ENCODE measurements at places on chromosomes 7 and 10. TPM values are rescaled to one million over a fixed set of nuclear protein-coding genes. Genes with fewer than 3 reads are reported as not detected.
A peak's percentile ranks its signal among the peaks of the same experiment; 100 is the strongest.

Gene TFR2
- not detected for total RNA-seq

GRCh38 chr10:10886861-10887531 lies 130.7 kb upstream of the CELF2 start:
- no peak for DNase-seq

Gene FGL2
- 150 TPM for total RNA-seq

Gene ARMS2
- not detected for total RNA-seq

Gene ALOX5
- total RNA-seq: 127 TPM

DNA sequence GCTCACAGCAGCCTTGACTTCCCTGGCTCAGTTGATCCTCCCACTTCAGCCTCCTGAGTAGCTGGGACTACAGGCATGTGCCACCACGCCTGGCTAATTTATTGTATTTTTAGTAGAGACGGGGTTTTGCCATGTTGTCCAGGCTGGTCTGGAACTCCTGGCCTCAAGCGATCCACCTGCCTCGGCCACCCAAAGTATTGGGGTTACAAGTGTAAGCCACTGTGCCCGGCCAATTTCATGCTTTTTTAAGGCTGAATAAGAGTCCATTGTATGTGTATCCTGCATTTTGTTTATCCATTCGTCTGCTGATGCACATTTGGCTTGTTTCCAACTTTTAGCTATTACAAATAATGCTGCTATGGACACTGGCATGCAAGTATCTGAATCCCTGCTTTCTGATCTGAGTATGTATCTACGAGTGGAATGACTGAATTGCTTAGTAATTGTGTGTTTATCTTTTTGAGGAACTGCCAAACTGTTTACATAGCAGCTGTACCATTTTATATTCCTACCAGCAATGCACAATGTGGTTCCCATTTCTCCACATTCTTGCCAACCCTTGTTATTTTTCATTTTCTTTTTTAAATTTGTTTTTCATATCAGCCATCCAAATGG lies 37.3 kb upstream of the TPST1 start:
- no peak for DNase-seq

DNA sequence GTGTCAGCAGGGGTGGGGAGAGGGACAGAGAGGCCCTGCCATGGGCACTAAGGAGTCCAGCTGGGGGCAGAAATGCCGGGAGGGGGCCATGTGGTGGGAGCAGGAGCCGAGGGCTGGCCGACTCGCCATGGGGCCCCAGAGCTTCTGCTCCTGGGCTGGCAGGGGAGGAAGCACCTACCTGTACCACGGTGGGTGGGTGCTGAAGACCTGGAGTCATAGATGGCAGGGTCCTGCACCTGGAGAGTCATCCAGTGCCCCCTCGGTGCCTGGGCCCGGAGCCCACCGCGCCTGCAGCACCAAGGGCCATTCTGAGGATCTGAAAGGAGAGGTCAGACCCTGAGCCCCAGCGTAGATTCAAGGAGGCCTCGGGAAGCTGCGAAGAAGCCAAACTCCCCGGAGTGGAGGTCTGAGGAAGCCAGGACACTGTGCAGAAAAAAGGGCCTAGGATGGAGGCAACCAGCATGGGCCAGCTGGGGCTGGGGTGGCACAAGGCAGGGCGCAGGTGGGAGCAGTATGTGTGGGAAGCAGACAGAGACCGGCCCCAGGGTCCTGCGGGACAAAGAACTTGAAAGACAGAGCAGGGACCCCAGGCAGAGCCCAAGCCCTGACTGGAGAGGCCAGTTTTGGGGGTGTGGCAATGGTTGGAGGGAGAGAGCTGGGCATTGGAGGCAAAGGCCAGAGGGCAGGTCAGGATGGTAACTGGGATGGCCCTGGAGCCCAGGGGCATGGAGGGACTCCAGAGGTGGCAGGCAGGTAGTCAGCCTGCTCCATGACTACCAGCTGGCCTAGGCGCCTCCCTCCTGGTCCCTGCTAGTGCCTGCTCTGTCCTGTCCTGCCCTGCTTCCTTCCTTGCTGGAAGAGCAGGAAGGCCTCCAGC lies 26.7 kb upstream of the SMARCD3 start:
- DNase-seq: no peak

DNA sequence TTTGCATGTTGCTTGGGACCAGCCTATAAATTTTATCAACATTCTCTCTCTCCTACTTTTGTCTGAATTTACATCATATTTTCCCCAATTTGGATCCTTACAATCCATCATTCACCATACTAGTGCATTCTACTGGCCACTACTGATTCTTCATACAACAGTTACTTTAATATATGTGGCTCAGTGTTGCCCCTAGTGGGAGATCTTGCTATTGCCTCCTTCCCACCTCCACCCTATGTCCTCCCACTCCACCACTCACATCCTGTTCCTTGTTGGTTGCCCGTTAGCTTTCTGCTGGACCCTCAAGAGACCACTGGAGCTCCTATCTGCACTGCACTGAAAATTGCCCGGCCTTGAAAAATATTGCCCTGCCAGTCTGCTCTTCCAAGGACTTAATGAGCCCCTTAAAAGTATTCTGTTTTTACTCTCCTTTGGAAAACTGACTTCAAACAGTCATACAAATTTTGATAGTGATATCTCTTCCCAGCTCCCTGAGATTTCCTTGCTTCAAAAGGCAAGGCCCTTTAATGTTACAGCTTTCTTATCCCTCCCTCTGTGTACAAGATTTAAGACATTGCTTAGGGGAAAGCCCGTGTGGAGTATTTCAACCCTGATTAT lies 243.2 kb upstream of the TMEM229A start:
- peak; percentile 8 for DNase-seq

Gene SRRM3
- total RNA-seq: 2.7 TPM

DNA sequence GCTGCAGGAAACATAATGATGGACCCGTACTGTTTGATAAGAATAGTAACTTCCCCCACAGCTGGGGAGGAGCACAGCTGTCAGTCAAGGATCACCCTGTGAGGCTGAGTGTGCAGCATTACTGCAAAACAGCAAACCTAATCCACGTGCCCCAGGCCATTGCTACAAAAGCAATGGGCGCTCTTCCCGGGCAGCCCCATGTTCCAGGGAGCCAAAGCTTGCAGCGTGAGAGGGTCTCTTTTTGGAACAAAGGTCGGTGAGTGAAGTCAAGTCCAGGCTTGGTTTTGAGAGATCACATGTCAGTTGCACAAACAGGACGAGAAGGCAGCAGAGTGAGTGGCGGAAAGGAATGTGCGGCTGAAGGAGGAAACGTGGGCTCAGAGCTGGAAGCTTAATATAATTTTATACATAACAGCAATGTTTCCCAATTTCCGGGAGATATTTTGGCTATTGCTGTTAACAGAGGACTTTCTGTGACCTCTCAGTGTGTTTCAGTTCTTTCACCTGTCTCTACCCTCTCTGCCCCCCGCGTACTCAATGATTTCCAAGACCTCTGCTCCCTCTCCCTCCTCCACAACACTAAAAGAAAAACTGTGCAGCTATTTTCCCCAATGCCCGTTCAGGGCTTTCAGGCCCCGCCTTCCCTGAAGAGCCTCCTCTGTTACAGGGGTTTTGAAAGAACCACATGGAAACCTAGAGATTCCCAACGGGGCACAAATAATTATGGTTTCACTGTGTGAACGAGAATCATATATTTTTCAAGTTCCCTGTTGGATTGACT lies 128.9 kb downstream of the MTPAP start:
- peak; percentile 13 for DNase-seq

GRCh38 chr7:44880317-44881018 lies 4.9 kb downstream of the PURB start:
- no peak for DNase-seq

GRCh38 chr10:127485153-127485857 lies 63.8 kb upstream of the NPS start:
- DNase-seq: no peak

GRCh38 chr10:85858776-85859515 lies 507.6 kb downstream of the GRID1 start:
- no peak for DNase-seq

DNA sequence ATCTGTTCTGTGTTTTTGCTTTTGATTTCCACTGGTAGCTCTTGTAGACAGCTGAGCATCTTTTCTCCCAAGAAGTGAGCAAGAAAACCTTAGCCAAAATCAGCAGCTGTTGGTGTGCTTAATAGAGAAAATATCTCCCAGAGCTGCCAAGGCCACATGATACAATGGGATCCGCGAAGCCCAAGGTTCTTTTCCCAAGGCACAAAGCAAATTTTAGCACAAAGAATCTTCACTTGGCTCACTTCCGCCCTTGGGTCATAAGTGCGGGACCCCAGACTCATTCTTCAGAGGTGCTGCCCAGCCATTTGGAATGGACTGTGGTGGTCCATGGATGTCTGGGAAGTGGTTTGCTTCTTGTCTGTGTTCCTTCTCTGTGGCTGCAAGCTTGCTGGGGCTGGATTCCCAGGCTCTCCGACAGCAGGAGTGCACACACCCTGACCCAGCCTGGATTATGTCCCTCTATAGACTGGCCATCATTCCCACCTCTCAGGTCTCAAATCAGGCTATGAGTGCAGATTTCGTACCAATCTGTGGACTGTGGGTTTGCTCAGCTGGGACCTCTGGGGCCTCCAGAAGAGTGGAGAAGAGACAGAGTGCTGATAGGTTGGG lies 93.0 kb upstream of the TMEM72 start:
- no peak for DNase-seq

Gene IDI2
- total RNA-seq: not detected

Gene PRSS37
- total RNA-seq: not detected

- no peak for DNase-seq
Observed at GRCh38 chr10:79115302-79115701, 46.5 kb downstream of the ZMIZ1 start.

GRCh38 chr10:99341860-99342490 lies 12.8 kb downstream of the CNNM1 start:
- no peak for DNase-seq

DNA sequence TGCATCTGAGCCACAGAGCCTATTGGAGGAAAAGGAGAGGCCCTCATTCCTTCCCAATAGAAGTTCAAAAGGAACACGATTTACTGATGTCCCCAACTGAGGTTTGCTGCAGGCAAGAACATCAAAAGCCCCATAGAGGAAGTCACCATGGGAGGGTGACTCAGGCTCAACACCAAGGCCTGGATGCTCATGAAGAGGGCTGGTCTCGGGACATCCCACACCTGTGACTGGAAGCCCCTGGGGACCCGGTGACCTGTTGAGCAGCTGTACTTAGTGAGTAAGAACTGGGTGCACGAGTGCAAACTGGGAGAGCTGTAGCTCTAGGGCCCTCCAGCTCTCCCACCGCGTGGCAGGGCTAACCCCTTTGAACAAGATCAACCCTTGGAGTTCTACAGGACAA lies 38.0 kb downstream of the CYTH3 start:
- DNase-seq: no peak

DNA sequence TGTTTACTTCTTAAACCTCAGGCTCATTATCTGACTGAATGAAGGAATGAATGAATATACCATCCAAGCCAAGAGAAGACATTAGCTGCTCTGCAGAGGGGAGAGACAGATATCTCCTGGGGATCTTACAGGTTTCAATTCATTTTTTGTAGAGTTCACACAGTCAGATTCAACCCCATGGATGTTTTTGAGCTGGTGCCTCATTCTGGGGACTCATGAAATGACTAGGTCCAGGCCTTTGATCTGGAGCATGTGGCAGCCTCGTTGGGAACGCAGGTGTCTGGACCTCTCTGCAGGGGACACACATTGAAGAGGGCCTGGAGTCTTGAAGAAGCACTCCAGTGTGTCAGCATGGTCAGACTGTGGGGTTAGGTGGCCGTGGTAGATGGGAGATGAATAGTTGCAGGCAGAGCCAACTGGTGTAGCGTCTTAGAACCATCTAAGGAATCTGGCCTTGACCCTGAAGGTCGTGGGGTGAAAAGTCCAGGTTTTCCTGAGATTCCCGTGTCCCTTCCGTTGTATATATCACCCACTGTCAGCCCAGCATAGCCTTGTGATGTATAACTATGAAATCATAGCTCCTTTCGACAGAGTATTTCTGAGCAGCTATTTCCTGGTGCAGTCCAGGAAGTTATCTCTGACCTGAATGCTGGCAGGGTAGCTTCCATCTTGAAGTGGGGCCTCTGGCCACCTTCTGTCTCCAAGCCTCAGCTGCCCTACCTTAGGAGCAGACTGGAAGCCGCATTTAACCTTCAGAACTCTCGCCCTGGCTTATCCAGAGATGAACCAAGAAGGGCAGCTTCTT lies 22.3 kb downstream of the BTBD16 start:
- DNase-seq: no peak

Gene ZNF398
- total RNA-seq: 26.9 TPM

DNA sequence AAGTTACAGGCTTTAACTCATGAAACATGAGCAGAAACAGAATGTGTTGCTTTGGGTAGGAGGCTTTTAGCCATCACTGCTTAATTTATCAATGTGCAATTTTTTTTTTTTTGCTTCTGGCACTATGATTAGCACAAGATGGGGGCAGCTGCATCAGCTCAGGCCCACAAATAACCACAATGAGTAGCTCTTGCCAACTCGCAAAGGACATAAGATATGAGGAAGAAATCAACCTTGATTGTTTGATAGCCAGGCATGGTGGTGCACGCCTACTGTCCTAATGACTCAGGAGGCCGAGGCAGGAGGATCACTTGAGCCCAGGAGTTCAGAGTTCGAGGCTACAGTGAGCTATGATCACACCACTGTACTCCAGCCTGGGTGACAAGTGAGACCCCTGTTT lies 12.3 kb downstream of the NOD1 start:
- DNase-seq: no peak

DNA sequence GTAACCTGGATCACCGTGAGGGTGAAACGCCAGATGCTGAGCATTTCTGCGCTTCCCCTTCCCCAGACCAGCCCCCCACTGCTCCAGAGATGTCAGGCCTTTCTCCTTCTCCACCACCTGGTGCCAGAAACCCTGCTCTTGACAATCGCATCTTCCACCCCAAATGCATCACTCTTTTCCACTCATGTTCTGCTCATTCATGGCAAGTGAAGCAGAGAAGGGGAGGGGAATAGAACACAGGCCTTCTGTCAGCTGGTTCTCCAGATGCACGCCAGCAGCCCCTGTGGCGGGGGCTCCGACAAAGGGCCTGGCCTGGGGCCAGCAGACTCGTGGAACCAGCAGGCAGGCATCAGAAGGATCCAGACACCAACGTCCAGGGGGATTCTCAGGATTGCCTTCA lies 68.5 kb upstream of the SVIL start:
- DNase-seq: no peak

GRCh38 chr10:133336118-133336576 lies 549 bp downstream of the CALY start:
- no peak for DNase-seq

- DNase-seq: peak; percentile 62
Observed at GRCh38 chr10:72315611-72316385, 38.9 kb downstream of the DNAJB12 start.

Gene GIMAP7
- 23.4 TPM for total RNA-seq

Gene ZNF800
- total RNA-seq: 50.0 TPM

Gene C7orf33
- total RNA-seq: not detected

Gene ZNF727
- 4.9 TPM for total RNA-seq

GRCh38 chr7:89666136-89666835 lies 488.0 kb upstream of the STEAP1 start:
- no peak for DNase-seq

- DNase-seq: no peak
Observed at GRCh38 chr10:5971315-5971832, 6.0 kb downstream of the IL15RA start.

GRCh38 chr10:129415215-129416140 lies 51.6 kb upstream of the MGMT start:
- no peak for DNase-seq

GRCh38 chr7:30970074-30970473 lies 6.3 kb downstream of the GHRHR start:
- DNase-seq: no peak

- no peak for DNase-seq
Observed at GRCh38 chr10:97109547-97109946, 76.2 kb downstream of the SLIT1 start.

Gene ESYT2
- total RNA-seq: 114 TPM

Gene HOXA3
- total RNA-seq: 7.0 TPM

GRCh38 chr7:155804897-155805825 lies 7.1 kb downstream of the SHH start:
- DNase-seq: no peak

- DNase-seq: no peak
Observed at GRCh38 chr7:18119985-18120384, 92.3 kb upstream of the PRPS1L1 start.
